AG09319 (cell line): ENCODE measurements at places on chromosomes 6 and 20.
A peak's percentile ranks its signal among the peaks of the same experiment; 100 is the strongest.

GRCh38 chr6:75118925-75119515 is 86.8 kb downstream of the COL12A1 start:
- no peak for DNase-seq

DNA sequence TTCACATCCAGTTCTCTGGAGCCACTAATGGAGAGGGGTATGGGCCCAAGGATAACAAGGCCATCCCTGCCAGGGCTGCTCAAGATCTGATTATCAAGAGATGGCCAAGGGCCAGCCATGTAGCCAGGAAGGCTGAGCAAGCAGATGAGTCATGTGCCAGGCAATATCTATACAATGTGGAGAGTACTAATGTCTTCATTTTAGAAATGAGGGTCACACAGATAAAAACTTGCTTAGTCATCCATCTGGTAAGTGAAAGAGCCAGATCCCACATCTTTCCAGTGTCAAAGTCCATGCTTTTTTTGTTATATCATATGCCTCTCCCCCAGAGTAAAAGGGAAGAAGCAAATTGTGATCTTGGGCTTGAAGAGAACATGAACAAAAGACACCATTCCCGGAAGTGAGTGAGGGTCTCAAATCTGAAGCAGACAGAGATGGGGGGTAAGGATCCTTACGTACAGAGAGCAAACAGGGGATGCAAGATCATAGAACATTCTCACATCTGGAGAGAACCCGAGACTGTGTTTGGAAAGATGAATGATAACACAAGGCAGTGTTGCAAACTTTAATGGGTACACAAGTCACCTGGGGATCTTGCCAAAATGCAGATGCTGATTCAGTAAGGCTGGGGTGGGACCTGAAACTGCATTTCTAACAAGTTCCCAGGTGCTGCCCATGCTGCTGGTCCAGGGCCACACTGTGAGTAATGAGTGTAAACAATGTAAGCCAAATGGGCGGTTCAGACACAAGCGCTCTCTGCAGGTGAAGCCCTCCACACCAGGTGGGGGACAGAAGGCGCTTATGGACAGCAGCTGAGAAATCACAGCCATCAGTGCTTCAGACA is 20.0 kb upstream of the GSTA3 start:
- DNase-seq: no peak

DNA sequence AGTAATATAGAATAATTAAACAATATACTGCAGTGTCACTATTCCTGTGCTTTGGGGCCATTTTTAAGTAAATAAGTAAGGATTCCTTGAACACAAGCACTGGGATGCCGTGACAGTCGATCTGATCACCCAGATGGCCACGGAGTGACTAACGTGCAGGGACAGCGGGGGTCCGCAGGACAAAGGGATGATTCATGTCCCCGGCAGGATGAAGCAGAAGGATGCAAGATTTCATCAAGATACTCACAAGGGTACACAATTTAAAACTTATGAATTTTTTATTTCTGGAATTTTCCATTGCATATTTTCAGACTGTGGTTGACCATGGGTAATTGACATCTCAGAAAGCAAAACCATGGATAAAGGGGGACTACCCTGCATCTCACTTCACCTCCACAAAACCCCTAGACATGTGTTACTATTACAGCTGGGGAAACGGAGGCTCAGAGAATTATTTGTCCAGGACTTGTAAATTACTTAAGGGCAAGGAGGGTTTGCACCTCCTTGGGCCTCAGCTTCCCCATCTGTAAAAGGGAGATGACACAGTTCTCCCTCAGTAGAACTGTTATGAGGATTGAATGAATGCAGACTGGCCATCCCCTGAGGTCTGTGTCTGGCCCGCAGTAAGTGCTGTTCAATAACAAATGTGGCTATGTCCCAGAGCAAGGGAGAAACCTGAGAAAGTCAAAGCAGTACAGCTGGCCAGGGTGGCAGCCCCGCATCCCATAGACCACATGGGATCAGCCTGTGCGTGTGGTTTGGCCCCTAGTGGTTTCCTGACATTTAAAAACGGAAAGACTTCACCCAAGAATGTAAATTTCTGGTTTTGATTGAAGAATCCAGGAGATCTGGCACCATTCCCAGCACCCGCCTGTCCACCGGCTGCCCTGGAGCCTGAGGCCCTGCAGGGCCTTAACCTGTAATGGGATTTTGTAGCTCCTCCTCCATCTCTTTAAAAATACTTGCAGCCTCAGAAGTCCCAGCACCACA is 235.5 kb downstream of the BMP7 start:
- peak; percentile 65 for DNase-seq

DNA sequence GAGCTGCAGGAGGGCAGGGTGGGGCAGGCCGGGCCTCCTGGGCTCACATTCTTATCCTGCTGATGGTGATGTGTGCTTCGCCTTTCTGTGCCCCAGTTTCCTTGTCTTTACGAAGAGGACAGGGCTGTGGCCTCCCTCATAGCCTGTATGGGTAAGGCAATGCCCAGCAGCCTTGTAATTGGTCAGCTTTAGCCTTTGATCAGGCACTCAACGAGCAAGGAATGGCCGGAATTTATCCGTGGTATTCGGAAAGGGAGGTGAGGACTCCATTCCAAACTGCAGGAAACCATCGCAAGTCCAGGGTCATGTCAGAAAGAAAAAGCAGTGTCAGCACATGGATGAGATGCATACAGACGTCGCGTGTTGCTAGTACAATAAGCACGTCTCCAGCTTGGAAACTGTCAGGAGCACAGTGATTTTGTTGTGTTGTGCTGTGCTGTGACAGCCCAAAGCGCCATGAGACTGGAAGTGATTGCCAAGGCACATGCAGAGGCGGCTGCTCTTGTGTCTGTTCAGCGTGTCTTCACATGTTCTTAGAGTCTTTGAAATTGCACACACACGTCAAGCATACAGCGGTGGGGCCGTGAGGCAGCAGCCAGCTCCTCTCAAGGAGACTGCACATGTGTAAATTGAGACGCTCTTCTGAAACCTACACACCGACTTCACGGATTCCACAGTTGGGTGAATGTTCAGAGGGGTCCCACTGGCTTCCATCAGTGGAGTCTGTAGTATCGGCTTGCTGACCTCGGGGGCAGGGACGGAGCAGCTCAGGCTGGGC is 6.2 kb downstream of the SS18L1 start:
- DNase-seq: no peak

GRCh38 chr6:128743974-128744765 is 138.8 kb upstream of the LAMA2 start:
- DNase-seq: no peak

GRCh38 chr20:32344835-32345506 is 13.2 kb upstream of the ASXL1 start:
- DNase-seq: no peak

- DNase-seq: no peak
Measured at GRCh38 chr6:53065266-53066076, at the start of gene FBXO9. FBXO9 (plus strand) TSS chr6:53065404; CDS start chr6:53065790, 386 bp downstream.

GRCh38 chr6:10205892-10206291 is 209.0 kb downstream of the TFAP2A start:
- no peak for DNase-seq

GRCh38 chr6:111596784-111597183 is 8.9 kb downstream of the TRAF3IP2 start:
- no peak for DNase-seq

DNA sequence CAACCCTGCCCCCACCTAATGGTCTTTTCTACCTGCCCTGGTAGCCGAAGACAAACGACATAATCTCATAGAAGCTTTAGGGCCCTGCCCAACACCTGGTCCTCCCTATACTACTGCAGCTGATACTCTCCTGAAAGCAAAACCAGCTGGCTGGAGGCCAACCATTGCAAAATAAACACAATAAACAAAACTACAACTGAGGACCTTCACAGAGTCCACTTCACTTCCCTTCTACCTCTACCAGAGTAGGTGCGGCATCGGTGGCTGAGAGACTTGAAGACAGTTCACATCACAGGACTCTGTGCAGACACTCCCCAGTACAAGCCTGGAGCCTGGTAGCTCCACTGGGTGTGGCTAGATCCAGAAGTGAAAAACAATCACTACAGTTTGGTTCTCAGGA is 476.2 kb downstream of the MMUT start:
- DNase-seq: no peak

GRCh38 chr6:164206807-164207423 is 792.4 kb downstream of the QKI start:
- DNase-seq: no peak

- DNase-seq: no peak
Measured at GRCh38 chr6:25623065-25623464, 28.9 kb upstream of the SCGN start.

DNA sequence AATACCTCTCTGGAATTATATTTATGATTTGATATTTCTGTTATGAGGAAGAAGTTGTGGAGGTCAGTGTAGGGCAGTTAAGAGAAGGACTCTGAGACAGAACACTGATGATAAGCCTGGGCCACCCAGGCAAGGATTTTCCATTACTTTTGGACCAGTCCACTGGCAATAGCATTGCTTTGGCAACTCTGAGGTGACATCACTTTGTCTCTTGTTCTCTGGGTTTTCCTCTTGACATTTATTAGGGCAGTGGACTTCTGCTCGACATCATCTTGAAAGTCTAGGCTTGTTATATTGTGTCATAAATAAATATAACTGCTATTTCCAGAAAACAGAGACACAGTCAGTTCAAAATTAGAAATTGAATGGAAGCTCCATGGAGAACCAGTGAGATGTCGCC is 268.0 kb downstream of the SMOC2 start:
- no peak for DNase-seq

DNA sequence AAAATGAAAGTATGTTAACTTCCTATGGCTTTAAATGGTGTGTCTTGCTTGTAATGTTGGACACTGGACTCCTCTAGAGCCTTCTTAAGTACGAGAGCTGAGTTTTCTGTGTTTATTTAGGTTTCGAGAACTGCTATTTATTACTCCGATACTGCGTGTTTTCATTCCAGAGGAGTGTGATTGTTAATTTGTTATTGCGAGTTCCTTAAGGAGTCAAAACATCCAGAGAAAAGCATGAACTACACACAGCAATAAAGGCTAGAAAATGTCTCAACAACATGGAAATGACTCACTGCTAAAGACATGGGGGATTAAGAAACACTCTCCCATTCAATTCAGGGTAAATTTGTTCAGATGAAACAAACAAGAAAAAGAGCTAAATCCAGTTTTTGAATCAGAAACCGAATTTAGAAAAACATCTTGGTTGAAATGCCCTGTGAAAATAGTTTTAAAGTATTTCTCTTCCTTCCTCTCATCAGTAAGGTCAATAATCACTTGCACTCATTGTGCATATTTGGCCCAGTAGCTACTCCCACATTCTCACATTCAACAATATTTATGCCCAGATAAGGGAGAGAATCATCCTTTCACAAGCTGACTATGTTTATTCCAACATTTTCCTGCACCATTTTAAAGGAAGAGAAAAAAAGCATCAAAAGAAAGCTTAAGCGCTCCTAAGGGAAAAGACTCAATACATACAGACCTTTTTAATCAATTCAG is 36.0 kb downstream of the ATXN1 start:
- DNase-seq: peak; percentile 31

DNA sequence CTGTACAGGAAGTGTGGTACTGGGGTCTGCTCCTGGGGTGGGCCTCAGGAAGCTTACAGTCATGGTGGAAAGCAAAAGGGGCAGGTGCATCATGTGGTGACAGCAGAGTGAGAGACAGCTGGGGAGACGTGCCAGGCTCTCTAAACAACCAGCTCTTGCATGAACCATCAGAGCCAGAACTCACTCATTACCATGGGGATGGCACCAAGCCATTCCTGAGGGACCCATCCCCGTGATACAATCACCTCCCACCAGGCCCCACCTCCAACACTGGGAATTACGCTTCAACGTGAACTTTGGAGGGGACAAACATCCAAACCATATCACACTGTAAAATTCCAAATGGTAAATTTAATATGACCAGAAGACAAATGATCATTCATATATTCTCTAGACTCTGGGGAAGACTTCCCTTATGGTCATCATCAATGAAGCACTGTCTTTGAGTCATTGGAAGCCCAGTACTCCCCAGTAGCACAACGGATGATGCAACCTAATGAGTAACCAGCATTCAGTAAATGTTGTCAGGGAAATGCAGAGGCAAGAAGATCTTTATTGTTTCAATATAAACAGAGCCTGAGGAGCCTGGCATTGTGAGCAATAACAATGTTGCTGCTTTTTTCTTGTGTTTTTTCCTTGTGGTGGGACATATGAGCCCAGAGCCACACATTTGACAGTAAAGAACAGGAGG is 48.2 kb upstream of the RALY start:
- peak; percentile 46 for DNase-seq

- DNase-seq: no peak
Measured at GRCh38 chr6:155397172-155397705, 58.4 kb downstream of the NOX3 start.

- DNase-seq: no peak
Measured at GRCh38 chr20:8951164-8951563, 117.7 kb upstream of the PLCB4 start.

DNA sequence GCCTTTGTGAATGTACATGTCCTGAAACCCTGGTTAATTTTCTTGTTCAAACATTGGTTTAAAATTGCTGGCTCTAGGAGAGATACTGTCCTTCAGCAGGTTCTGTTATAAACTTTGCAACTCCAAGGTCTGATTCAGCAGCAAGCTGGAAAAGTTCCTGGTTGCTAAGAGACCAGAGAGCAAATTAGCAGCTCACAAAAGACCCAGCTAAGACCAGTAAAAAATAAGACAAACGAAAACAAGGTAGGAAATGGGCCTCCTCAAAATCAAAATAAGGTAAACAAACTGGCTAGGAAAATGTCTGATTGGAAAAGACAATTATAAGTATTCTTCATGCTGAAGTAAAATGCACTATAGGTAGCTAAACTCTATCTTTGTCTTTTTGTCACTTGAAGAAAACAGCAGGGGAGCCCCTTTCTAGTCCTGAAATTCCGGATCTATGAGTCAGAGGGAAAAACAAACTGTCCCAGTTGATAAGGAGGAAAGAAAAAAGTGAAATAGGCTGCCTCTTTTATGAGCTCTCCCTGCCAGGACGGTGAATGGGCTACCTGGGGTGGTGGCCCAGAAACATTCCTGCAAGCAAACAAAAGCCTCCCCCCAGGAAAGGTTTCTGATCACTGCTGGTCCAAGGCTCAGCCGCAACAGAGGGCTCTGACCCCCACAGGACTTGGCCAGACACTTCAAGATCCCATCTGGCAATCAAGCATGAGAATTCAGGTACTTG is 41.6 kb downstream of the UNC5CL start:
- no peak for DNase-seq

DNA sequence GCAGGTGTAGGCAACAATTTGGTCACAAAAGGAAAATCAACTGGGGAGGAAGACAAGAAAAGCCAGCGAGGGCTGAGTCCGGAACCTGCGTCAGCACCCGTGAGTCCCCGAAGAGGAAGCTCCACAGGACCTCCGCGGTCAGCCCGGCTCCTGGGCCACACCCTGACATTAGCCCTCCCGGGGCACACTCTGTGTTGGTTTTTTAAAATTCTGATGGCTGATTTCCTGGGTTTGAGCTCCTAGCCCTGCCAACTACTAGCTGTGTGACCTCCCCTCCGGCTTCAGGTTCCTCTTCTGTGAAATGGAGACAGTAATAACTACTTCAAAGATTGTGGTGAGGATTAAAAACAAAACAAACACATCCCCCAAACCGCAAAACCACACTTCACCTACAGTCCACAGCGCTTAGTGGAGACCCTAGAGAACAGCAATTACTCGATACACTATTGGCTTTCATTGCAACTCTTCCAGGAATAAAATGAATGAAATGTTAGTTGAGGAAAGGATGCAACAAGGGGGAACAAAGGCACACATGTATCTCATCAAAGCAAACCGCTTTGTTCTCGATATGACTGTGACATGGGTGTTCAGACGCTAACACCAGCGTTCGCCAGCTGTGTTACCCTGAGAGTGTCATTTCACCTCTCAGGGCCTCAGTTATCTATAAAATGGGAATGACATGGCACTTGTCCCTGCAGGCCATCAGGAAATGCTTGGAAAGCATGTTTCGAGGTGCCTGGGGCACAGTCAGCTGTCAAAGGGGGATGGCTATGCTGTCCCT is 985 bp downstream of the ZBP1 start:
- no peak for DNase-seq

- no peak for DNase-seq
Measured at GRCh38 chr6:29899281-29899680, 43.1 kb upstream of the HLA-A start.
